ENCODE measurements at places on chromosomes 5 and 9. TPM values are rescaled to one million over a fixed set of nuclear protein-coding genes. Genes with fewer than 3 reads are reported as not detected.
A peak's percentile ranks its signal among the peaks of the same experiment; 100 is the strongest.

The CBY3 gene
- polyA plus RNA-seq = 1.0 TPM

- no peak for DNase-seq
- H3K27ac ChIP-seq = no peak overlapping the region
- H3K36me3 ChIP-seq = no peaks in the 10 kb centered on the region
- H3K4me3 ChIP-seq = no peak overlapping the region
- H3K27me3 ChIP-seq = no peaks in the 10 kb centered on the region
Observed at GRCh38 chr5:119426057-119426456, 26.2 kb upstream of the HSD17B4 start.

The ZFP2 gene
- 0.22 TPM for polyA plus RNA-seq

- no peaks in the 10 kb centered on the region for H3K36me3 ChIP-seq
- H3K27ac ChIP-seq = no peak overlapping the region
- DNase-seq = no peak
- no peak overlapping the region for H3K4me3 ChIP-seq
Observed at GRCh38 chr5:112960315-112960714, 16.3 kb upstream of the DCP2 start.

DNA sequence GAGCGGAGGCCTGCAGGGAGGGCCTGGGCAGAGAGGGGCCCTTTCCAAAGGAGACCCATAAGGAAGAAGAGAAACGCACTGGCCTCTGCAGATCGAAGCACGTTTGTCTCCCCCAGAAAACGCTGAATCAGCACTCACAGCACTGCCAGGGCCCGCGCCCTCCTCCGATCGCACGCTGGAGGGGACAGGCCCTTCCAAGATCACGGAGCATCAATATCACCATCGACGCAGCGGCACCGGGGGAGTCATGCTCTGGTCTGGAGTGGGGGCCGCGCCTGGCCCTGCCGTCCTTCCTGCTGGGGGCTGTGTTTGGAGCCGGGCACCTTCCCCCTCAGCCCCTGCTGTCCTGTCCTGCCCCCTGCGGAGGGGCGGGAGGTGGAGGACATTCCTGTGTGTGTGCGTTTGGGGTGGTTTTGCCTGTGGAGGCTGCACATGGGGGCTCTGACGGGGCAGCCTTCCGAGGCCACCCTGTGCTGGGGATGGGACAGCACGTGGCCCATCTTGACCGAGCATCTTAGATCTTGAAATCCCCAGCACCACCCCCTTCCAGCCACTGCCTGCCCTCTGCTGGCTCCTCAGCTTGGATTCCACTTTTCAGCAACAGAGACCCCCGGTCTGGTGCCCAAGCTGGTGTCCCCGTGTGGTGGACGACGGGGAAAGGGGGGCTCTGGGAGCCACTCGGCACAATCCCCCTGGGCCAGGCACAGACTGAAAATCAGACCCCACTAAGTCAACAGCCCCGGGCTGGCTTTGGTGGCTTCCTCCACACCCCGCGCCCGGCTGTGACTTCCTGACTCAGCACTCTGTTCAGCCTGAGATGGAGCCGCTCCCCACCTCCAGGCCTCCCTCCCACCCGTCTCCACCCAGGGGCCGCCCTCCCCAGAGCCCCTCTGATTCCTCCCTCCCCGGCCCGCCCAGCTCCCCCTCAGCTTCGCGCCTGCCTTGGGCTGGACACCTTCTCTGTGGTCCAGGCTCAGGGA is 8.3 kb downstream of the TMEM250 start:
- peaks cover 6% of the 10 kb centered on the region for H3K4me1 ChIP-seq
- H3K36me3 ChIP-seq = no peaks in the 10 kb centered on the region
- H3K27me3 ChIP-seq = no peaks in the 10 kb centered on the region
- H3K4me3 ChIP-seq = peak overlapping the region; percentile 43

The ADGRD2 gene
- not detected for polyA plus RNA-seq

GRCh38 chr5:179307013-179307800 is 38.1 kb downstream of the ADAMTS2 start:
- no peaks in the 10 kb centered on the region for H3K4me1 ChIP-seq
- H3K4me3 ChIP-seq = no peak overlapping the region
- no peaks in the 10 kb centered on the region for H3K36me3 ChIP-seq
- H3K27me3 ChIP-seq = no peaks in the 10 kb centered on the region

- H3K4me3 ChIP-seq = no peak overlapping the region
- H3K4me1 ChIP-seq = no peaks in the 10 kb centered on the region
- no peak for DNase-seq
- H3K27ac ChIP-seq = no peak overlapping the region
- no peaks in the 10 kb centered on the region for H3K27me3 ChIP-seq
- H3K36me3 ChIP-seq = no peaks in the 10 kb centered on the region
Observed at GRCh38 chr5:129477532-129477931, 17.4 kb downstream of the ADAMTS19 start.

The HK3 gene
- polyA plus RNA-seq = 1.1 TPM

- no peaks in the 10 kb centered on the region for H3K27me3 ChIP-seq
- peaks cover 67% of the 10 kb centered on the region for H3K36me3 ChIP-seq
- H3K4me3 ChIP-seq = no peak overlapping the region
- H3K4me1 ChIP-seq = peaks cover 43% of the 10 kb centered on the region
Observed at GRCh38 chr9:95091601-95092261, 225.8 kb downstream of the FANCC start.

DNA sequence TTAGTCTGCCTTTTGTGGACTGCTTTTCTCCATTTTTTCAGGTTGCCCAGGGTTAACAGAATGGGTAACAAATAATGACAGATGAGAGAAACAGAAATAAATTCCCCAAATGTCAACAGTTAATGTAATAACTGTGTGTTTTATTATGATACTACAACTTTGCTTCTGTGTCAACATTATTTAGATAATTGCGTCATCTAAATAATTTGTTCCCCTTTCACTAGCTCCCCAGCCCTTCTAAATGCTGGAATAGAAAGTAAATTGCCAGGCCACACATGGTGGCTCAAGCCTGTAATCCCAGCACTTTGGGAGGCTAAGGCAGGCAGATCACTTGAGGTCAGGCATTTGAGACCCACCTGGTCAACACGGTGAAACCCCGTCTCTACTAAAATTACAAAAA is 53.5 kb downstream of the RNF38 start:
- no peak overlapping the region for H3K27ac ChIP-seq
- no peak for DNase-seq
- peaks cover 8% of the 10 kb centered on the region for H3K36me3 ChIP-seq
- H3K27me3 ChIP-seq = no peaks in the 10 kb centered on the region

GRCh38 chr5:17766031-17766430 is 131.8 kb downstream of the TAF11L14 start:
- DNase-seq = no peak
- no peak overlapping the region for H3K27ac ChIP-seq
- no peaks in the 10 kb centered on the region for H3K27me3 ChIP-seq
- no peaks in the 10 kb centered on the region for H3K36me3 ChIP-seq
- no peaks in the 10 kb centered on the region for H3K4me1 ChIP-seq
- no peak overlapping the region for H3K4me3 ChIP-seq

DNA sequence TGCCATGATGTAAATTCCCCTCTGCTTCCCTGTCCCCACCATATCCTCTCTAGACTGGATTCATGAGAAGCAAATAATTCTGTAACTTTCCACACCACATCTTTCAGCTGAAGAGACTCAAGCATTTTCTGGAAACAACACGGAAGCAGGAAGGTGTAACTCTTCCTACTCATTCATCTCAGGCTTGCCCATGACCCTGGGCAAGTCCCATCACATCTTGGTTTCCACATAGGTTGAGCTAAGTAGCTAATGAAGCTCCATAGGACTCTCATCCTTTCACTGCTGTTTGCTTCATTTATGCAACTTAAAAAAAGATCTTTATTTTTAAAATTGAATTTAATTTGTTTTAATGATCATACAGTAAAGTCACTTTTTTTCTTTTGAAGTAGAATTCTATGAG is 32.7 kb upstream of the STARD4 start:
- no peaks in the 10 kb centered on the region for H3K36me3 ChIP-seq
- H3K4me1 ChIP-seq = no peaks in the 10 kb centered on the region
- H3K27ac ChIP-seq = no peak overlapping the region
- H3K27me3 ChIP-seq = no peaks in the 10 kb centered on the region
- no peak for DNase-seq

- no peak for DNase-seq
- no peak overlapping the region for H3K27ac ChIP-seq
- no peak overlapping the region for H3K4me3 ChIP-seq
- H3K4me1 ChIP-seq = peaks cover 3% of the 10 kb centered on the region
Observed at GRCh38 chr5:6449465-6450158, 953 bp downstream of the UBE2QL1 start.

DNA sequence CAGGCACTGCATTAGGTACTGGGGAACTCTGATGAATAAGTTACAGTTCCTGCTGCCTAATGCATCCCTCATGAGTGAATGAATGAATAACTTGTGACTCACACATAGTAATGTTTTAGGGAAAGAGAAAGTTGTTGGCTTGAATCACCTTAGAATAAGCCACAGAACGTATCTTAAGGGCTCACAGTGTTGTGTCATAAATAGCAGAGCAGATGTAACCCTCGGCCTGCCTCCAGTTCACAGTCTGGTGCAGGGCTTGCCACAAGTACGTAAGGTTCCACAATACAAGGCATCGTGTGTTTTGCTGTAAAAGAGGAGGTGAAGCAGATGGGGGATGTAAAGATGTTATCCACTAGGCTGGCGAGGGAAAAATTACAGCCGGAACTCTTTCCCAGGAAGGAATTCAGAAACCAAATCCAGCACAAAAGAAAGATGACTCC is 218.7 kb downstream of the TRPM3 start:
- no peak overlapping the region for H3K4me3 ChIP-seq

The ZNF608 gene
- 11.6 TPM for polyA plus RNA-seq

- DNase-seq = no peak
- H3K27me3 ChIP-seq = no peaks in the 10 kb centered on the region
- H3K4me1 ChIP-seq = no peaks in the 10 kb centered on the region
- no peak overlapping the region for H3K4me3 ChIP-seq
- no peak overlapping the region for H3K27ac ChIP-seq
- H3K36me3 ChIP-seq = peaks cover 29% of the 10 kb centered on the region
Observed at GRCh38 chr5:157362982-157363381, 97.0 kb upstream of the NIPAL4 start.

- H3K36me3 ChIP-seq = no peaks in the 10 kb centered on the region
- H3K4me3 ChIP-seq = no peak overlapping the region
- H3K27ac ChIP-seq = no peak overlapping the region
- DNase-seq = peak; percentile 17
- peaks cover 5% of the 10 kb centered on the region for H3K4me1 ChIP-seq
Observed at GRCh38 chr9:76687861-76688391, 76.3 kb upstream of the PCA3 start.

GRCh38 chr9:4855841-4856240 is 63.1 kb downstream of the RCL1 start:
- H3K4me3 ChIP-seq = no peak overlapping the region
- peaks cover 5% of the 10 kb centered on the region for H3K36me3 ChIP-seq
- no peaks in the 10 kb centered on the region for H3K4me1 ChIP-seq
- H3K27me3 ChIP-seq = no peaks in the 10 kb centered on the region

- H3K4me1 ChIP-seq = no peaks in the 10 kb centered on the region
- no peak overlapping the region for H3K27ac ChIP-seq
- no peak for DNase-seq
- no peaks in the 10 kb centered on the region for H3K27me3 ChIP-seq
- no peaks in the 10 kb centered on the region for H3K36me3 ChIP-seq
Observed at GRCh38 chr5:126911986-126912385, 118.4 kb downstream of the MARCHF3 start.

- H3K27ac ChIP-seq = no peak overlapping the region
- peak; percentile 61 for DNase-seq
- H3K36me3 ChIP-seq = no peaks in the 10 kb centered on the region
- H3K4me3 ChIP-seq = no peak overlapping the region
Observed at GRCh38 chr5:139844472-139845145, 49.0 kb downstream of the PSD2 start.

- H3K27me3 ChIP-seq = no peaks in the 10 kb centered on the region
- H3K36me3 ChIP-seq = peaks cover 52% of the 10 kb centered on the region
- peaks cover 16% of the 10 kb centered on the region for H3K4me1 ChIP-seq
- H3K27ac ChIP-seq = no peak overlapping the region
- no peak overlapping the region for H3K4me3 ChIP-seq
Observed at GRCh38 chr5:138757061-138757776, 4.0 kb downstream of the CTNNA1 start.

- no peaks in the 10 kb centered on the region for H3K4me1 ChIP-seq
- no peak overlapping the region for H3K27ac ChIP-seq
- no peaks in the 10 kb centered on the region for H3K36me3 ChIP-seq
- H3K4me3 ChIP-seq = no peak overlapping the region
- no peak for DNase-seq
Observed at GRCh38 chr9:16729651-16730050, 140.8 kb downstream of the BNC2 start.
